HepG2 (cell line): ENCODE measurements at places on chromosomes 6 and 20. TPM values are rescaled to one million over a fixed set of nuclear protein-coding genes. Genes with fewer than 3 reads are reported as not detected.
A peak's percentile ranks its signal among the peaks of the same experiment; 100 is the strongest.

GRCh38 chr20:13862245-13862644, 77.4 kb downstream of the NDUFAF5 start:
- no peak for DNase-seq

DNA sequence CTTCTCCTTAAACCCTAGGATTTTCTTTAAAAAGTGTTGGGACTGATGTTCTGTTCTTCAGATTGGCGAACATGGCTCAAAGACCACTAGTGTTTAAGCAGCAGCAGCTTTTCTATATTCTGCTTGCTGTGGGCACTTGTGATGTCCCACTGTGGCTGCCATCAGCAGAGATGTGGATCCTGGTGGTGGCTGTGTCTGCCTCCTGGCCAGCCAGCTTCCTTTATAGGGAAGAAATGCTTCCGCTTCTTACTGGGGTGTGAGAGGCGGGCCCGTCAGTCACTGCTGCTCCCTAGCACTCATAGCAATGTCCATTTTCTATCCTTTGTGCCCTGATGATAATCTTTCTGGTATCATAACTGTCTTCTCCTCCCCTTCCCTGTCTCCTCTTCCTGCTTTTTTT, 66.7 kb upstream of the ESR1 start:
- no peak for DNase-seq

DNA sequence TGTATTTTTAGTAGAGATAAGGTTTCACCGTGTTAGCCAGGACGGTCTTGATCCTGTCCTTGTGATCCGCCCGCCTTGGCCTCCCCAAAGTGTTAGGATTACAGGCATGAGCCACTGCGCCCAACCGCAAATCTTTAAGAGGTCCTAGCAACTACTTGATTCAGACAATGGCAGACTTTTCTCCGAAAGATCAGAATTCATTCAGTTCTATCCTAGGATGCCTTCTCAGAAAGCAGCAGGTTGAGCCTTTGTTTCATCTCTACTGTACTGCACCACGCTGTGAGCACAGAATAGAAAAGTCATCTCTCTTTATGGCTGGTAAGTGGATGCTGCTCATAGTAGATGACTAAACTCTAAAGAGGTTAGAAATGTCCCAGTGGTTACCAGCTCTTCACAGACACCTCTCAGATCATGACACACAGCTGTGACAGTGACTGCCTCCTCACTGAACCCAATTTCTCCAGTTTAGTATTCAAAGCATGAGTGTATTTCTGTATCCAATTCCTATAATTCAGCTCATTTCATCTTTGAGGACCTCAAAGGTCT, 6.0 kb upstream of the HSF2 start:
- DNase-seq, result no peak

GRCh38 chr6:151275566-151275965, 35.8 kb downstream of the AKAP12 start:
- no peak for DNase-seq

GRCh38 chr20:3326779-3327521, 80.5 kb downstream of the DNAAF9 start:
- no peak for DNase-seq

CGA gene
- total RNA-seq, result not detected in 2 replicates

DNA sequence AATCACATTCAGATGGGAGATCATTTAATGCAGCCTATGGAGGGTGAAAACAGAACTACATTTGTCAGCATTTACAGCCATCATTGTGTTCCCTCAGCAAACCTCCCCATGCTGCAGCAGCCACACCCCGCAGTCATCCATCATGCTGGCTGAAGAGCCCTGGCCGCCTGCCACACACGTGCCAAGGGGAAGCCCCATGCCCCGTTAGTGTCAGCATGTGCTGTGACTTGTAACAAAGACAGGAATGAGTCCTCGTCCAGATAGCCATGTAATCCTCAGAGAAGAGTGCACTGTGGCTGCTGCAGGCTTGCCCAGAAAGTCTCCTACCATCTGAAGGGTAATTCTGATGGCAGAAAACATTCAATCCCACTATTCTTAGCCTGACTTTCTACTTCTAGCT, 1097.8 kb downstream of the KIF16B start:
- DNase-seq, result no peak

- no peak for DNase-seq
Measured at GRCh38 chr6:117229870-117230269, 35.5 kb upstream of the VGLL2 start.

DNA sequence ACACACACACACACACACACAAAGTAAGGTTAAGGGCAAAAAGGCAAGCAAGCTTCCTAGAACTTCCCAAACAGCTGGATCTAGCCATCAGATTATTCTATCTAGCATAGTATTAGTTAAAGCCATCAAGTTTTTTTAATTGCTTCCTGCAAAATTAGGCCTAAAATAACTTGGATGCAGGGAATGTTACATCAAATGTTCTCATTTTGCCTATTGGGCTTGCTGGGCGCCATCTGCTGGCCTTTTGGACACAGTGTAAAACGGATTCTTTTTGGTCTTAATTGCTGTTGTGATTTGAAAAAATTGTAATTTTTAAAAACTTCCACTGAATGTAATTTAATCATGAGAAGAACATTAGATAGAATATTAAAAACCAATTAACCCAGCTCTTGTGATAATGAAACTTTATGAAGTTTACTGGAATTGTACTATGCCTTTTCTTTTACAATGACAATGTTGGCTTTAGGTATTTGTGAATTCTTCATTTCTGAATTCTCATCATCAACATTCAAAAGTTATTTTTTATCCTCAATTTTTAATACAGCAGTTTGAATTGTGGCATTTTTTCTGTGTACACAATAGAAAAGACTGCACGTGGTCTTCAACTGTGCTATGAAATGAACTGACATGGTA, 6.8 kb downstream of the MKKS start:
- DNase-seq, result peak; percentile 71
